Dorsolateral prefrontal cortex (tissue), 122 donors: ENCODE measurements at places on chromosomes 5 and 9. TPM values are rescaled to one million over a fixed set of nuclear protein-coding genes. Genes with fewer than 3 reads are reported as not detected.

The PITX1 gene
- not detected for total RNA-seq

The TAF1L gene
- total RNA-seq = not detected

The SEMA6A gene
- total RNA-seq = 70.9 TPM

The CNOT6 gene
- total RNA-seq = 27.5 TPM

The CKS2 gene
- 3.8 TPM for total RNA-seq

The EIF4E1B gene
- 11.6 TPM for total RNA-seq

The SPATA31D4 gene
- not detected for total RNA-seq

The SYNPO gene
- total RNA-seq = 186 TPM

The PPP3R2 gene
- total RNA-seq = 1.1 TPM

The TAS2R1 gene
- total RNA-seq = not detected

The TMEM252 gene
- not detected for total RNA-seq

The PRELID1 gene
- total RNA-seq = 81.2 TPM

The FCN1 gene
- 1.4 TPM for total RNA-seq

The OMD gene
- total RNA-seq = 0.92 TPM

The SHLD3 gene
- 4.9 TPM for total RNA-seq

The GLRA1 gene
- total RNA-seq = 2.0 TPM

The TTC23L gene
- 1.2 TPM for total RNA-seq

The UNC13B gene
- total RNA-seq = 42.4 TPM

The PKD2L2 gene
- total RNA-seq = 0.80 TPM

The GRXCR2 gene
- not detected for total RNA-seq

The AMBP gene
- total RNA-seq = not detected

The PNPLA7 gene
- 32.1 TPM for total RNA-seq

The ZDHHC11 gene
- 51.3 TPM for total RNA-seq

The PCDHA5 gene
- 3.8 TPM for total RNA-seq

The STPG3 gene
- total RNA-seq = not detected

The KCNMB1 gene
- 0.57 TPM for total RNA-seq

The JAKMIP2 gene
- total RNA-seq = 42.6 TPM

The FOXD4L6 gene
- 3.7 TPM for total RNA-seq

The UTP15 gene
- total RNA-seq = 15.5 TPM

The ZNG1C gene
- total RNA-seq = 67.5 TPM

The MSMP gene
- total RNA-seq = not detected

The CCL21 gene
- not detected for total RNA-seq

The IRX1 gene
- not detected for total RNA-seq

The MZB1 gene
- total RNA-seq = not detected

The RASEF gene
- 1.1 TPM for total RNA-seq

The GABRA1 gene
- total RNA-seq = 175 TPM

The NCS1 gene
- total RNA-seq = 418 TPM

The URM1 gene
- 60.6 TPM for total RNA-seq
